ENCODE measurements at places on chromosomes 7 and 10.

DNA sequence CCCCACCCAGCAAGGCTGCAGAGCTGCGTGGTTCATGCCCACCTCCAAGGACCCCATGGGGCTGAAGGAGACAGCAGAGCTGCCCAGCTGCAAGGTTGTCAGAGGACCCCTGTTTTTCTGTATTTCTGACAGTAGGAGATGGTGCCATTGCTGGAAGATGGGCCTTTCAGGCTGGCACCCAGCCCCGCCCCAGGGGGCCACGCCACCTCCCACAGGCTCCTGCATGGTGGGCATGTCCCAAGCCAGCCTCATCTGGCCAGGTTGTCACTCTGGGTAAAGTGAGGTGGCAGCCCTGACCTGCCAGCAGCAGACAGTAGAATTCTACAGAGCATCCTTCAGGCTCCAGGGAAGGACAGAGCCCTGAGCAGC, 75.5 kb upstream of the RET start:
- no peak for DNase-seq

GRCh38 chr10:95848841-95849240, 58.9 kb upstream of the CC2D2B start:
- no peak for DNase-seq

GRCh38 chr7:99976626-99977025, 795 bp upstream of the AZGP1 start:
- no peak for DNase-seq

DNA sequence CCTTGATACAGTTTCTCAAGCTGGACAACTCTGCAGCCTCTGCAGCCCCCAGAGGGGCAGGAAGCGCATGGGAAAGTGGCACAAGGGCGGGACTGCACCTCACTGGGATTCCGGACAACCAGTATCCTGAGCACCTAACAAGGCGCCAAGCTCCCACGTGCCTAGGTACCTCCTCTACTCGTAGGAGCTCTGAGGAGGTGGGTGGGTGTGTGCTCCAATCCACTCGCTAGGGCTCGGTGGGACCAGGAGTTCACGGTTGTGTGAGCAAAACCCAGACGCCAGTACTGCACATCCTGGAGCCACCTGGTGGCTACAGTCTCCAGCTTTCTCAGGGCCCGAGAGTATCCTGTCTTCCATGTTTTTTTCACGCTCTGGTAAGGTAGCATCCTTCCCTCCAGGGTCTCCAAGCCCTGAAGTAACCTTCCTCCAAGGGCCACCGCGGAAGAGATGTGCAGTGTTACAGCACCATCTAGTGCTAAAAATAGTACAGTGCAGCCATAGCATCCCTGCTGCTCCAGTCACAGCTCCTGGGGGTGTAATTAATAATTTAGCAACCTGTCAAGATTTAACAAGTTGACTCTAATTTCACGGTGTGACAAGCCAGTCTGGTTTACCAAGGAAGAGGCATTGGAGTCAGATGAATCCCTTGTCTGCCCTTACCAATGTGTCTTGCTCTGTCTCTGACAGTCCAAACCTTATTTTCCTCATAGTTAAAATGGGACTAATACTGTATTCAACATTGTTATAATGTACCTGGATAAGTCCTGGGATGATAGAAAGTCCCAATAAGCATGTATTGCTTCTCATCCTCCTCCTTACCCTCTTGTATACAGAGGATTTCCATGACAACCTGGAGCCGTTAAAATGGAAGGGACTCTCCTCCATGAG, 70.4 kb downstream of the HERPUD2 start:
- DNase-seq = no peak

DNA sequence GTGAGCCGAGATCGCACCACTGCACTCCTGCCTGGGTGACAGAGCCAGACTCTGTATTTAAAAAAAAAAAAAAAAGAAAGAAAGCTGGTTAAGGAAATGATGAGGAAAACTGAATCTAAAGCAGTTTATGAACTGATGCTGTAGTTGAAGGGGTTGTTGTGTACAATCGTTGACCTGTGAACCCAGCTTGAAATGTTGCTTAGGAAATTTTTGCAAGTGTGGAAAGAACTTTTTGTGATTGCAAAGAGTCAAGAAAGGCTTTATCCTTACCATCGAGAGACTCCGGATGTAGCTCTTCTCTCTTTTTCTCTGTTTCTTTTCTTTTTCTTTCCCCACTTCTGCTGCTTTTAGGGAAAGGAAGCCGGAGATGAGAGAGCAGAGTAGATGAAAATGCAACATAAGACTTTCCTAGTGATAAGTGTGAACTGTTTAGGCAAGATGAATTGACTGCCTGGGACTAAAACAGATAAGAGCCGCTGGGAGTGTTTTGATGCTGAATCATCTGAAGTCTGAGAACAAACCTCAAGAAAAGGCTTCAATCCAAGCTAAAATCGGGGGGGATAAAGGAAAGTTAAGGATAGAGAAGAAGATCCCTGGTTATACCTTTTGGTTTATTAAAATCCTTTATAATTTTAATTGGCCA, 69.0 kb downstream of the TAF3 start:
- no peak for DNase-seq

- no peak for DNase-seq
Measured at GRCh38 chr10:128741180-128741579, 615.0 kb upstream of the MKI67 start.

DNA sequence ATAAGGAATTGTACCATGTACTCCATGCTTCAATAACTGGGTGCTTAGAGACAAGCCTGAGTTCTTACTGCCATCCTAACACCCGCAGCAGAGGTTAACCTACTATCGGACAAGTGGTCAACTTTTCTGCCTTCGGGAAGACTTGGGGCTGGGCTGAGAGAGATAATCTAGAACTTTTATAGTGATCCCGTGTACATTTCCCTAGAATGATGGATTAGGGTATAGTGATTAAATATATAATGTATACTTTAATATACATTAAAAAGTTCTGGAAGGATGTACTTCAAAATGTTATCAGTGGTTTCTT, 12.2 kb upstream of the HNRNPF start:
- DNase-seq = no peak
